ENCODE measurements at places on chromosomes 12 and 14. TPM values are rescaled to one million over a fixed set of nuclear protein-coding genes. Genes with fewer than 3 reads are reported as not detected.

The RASSF8 gene
- total RNA-seq: 63.1 TPM

The DHRS4 gene
- 25.9 TPM for total RNA-seq

The P2RX7 gene
- 4.0 TPM for total RNA-seq

The KLHL28 gene
- 36.7 TPM for total RNA-seq

The TAS2R8 gene
- total RNA-seq: 0.58 TPM

The TEX22 gene
- 0.11 TPM for total RNA-seq

The RAB15 gene
- total RNA-seq: 11.4 TPM

The SLC10A1 gene
- not detected for total RNA-seq

The MYO1H gene
- total RNA-seq: not detected

The KTN1 gene
- total RNA-seq: 175 TPM

The VPS33A gene
- total RNA-seq: 17.0 TPM

The KLRK1 gene
- total RNA-seq: 1.3 TPM

The PTGR2 gene
- total RNA-seq: 13.3 TPM

The MYF5 gene
- total RNA-seq: 5.4 TPM

The ADAMTS20 gene
- total RNA-seq: 1.0 TPM

The HOXC9 gene
- total RNA-seq: 1.8 TPM

The CACNA1C gene
- 25.7 TPM for total RNA-seq

The KIF26A gene
- 8.5 TPM for total RNA-seq

The TAS2R30 gene
- total RNA-seq: 42.9 TPM

The PRH2 gene
- not detected for total RNA-seq

The PLXNC1 gene
- 19.0 TPM for total RNA-seq

The C14orf132 gene
- 26.2 TPM for total RNA-seq

The NANOG gene
- total RNA-seq: 0.21 TPM

The TGM1 gene
- total RNA-seq: 1.2 TPM

The AVPR1A gene
- 43.7 TPM for total RNA-seq
